ENCODE measurements at places on chromosomes 11 and 22. TPM values are rescaled to one million over a fixed set of nuclear protein-coding genes. Genes with fewer than 3 reads are reported as not detected.
A peak's percentile ranks its signal among the peaks of the same experiment; 100 is the strongest.

Gene POU2AF2
- not detected for total RNA-seq

Gene SERPIND1
- total RNA-seq: not detected

GRCh38 chr11:22331771-22332170, 6.4 kb upstream of the SLC17A6 start:
- DNase-seq: no peak

DNA sequence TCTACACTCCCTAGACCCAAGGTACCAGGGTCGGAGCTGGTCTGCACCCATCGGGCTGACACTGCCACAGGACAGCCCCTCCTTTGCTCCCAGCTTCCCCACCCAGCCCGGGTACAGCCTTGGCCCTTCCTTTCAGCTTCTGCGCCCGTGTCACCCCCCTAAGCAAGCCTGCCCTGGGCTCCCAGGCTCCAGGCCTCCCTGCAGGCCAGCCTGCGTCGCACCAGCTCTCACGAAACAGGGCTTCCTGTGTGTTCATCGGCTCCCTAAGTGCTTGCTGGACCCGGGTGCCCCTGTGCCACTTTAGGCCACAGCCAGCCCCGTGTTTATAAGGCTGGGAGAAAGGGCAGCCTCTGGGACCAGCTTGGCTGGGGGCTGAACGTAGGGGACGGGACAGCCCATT, 21.1 kb downstream of the FLRT1 start:
- no peak for DNase-seq

- peak; percentile 57 for DNase-seq
These were observed at the start of gene HDAC10 for GRCh38 chr22:50250555-50251476. HDAC10 (minus strand) TSS chr22:50251265; CDS start chr22:50251032, 233 bp downstream.

DNA sequence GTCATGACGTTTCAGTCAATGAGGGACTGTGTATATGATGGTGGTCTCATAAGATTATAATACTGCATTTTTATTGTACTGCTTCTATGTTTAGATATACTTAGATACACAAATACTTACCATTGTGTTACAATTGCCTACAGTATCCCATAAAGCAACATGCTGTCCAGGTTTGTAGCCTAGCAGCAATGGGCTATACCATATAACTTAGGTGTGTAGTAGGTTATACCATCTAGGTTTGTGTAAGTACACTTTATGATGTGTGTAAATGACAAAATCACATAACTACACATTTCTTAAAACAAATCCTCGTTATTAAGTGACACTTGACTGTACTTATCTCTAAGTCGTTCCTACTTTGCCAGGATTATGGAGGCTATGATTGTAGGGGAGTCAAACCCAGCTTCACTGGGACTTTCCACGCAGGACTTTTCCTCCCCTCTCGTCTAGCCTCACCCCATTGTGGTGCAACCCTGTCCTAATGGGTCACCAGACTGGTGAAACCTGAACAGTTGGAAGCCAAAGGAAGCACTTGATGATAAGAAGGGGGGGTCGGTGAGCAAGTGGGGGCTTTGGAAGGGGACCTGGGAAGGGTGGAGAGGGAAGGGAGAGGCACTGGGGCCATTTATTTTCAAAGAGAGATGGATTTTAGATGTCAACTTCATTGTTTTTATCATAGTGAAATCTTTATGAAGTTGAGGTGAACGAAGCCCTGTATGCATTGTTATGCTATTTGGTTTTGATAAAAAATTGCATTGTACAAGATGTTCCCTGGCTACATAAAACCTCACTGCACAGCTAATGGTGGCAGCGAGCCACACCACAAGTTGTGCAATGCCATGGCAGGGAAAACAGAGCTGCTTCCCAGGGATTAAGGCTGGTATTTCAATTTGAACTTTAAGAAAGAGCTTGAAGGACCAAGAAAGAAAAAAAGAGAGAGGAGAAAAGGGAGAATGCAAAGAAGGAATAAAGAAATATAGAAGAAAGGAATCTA, 129.1 kb downstream of the EHF start:
- peak; percentile 92 for DNase-seq
